ENCODE measurements at places on chromosomes 11 and 22.
A peak's percentile ranks its signal among the peaks of the same experiment; 100 is the strongest.

DNA sequence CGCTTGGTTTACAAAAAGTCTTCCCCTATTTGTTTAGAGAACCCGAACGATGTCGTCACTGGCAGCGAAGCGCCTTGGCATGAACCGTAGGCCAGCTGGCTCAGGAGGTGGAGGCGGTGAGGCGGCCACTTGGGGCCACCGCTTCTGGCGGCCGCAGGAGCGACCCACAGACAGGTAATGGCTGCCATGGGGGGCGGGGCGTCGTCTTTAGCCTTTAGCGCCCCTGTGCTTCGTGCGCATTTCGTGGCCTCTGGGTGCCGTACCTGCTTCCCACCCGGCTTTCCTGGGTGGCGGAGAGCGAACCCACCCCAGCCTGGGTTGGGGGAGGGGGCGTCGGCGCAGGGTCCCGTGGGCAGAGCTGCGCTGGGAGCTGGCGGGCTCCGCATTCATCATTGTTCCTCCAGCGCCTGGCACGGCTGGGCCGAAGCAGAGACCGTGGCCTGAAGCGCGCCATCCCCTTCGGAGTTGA, 469 bp upstream of the OSBP2 start:
- DNase-seq: peak; percentile 74

GRCh38 chr11:105334025-105334714, 194.6 kb upstream of the CARD18 start:
- DNase-seq: no peak

- peak; percentile 43 for DNase-seq
Measured at GRCh38 chr11:116725434-116726221, 47.2 kb downstream of the BUD13 start.

GRCh38 chr22:47686594-47687345, 924.3 kb downstream of the TBC1D22A start:
- no peak for DNase-seq
